ENCODE measurements at places on chromosomes 12 and 14. TPM values are rescaled to one million over a fixed set of nuclear protein-coding genes. Genes with fewer than 3 reads are reported as not detected.

Gene KCNJ8
- total RNA-seq: not detected

- peaks cover 4% of the 10 kb centered on the region for H3K4me1 ChIP-seq
- H3K4me3 ChIP-seq: no peak overlapping the region
- no peak for DNase-seq
- no peaks in the 10 kb centered on the region for H3K36me3 ChIP-seq
Observed at GRCh38 chr12:15708396-15709076, 80.7 kb downstream of the EPS8 start.

DNA sequence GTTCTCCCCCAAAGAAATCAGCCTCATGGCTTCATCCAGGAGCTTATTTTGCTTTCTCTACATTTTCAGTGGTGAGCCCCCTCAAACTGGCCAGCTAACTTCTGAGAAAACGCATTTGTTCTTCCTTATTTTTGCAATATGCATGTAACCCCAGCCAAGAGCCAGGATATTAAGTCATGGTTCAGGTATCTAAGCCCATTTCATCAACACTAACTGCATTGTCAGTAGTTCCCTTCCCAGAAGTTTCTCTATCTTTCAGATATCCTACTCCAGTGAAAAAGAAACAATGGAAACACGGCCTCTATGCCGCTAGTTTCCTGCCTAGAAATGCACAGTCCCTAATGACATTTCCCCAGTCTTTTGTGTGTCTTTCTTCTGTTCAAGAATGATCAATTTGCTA lies 102.8 kb upstream of the RASSF8 start:
- no peak overlapping the region for H3K4me3 ChIP-seq
- no peak for DNase-seq
- peaks cover 3% of the 10 kb centered on the region for H3K27me3 ChIP-seq
- peaks cover 4% of the 10 kb centered on the region for H3K4me1 ChIP-seq
- no peaks in the 10 kb centered on the region for H3K36me3 ChIP-seq
- H3K27ac ChIP-seq: no peak overlapping the region

- H3K4me3 ChIP-seq: peak overlapping the region; percentile 2
- peaks cover 95% of the 10 kb centered on the region for H3K36me3 ChIP-seq
- peak overlapping the region; percentile 80 for H3K27ac ChIP-seq
- no peaks in the 10 kb centered on the region for H3K27me3 ChIP-seq
Observed at GRCh38 chr12:4286771-4287317, 13.3 kb downstream of the CCND2 start.

DNA sequence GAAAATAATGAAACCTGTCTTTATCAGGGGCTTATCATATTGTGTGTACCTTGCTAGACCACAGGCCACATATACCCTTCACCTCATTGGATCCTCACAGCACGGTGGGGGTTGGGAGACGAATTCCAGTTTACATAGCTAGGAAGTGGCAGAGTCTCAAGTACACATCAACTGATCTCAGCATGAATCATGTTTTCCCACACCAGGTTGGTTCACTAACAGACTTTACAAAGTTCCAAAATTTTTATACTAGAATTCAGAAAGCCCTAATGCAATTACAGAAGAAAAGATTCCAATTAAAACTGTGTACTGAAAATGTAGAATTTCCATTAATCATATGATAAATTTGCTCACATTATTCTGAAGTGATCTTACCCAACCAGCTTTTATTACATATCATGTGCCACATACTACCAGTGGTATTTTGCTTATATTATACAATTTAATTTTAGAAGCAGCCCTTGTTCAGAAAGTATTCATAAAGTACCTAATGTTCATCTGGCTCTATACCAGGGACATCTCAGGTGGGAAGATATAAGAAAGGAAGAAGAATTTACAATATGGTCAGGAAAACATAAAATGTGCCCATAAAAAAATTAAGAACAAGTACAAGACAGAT lies 196.2 kb downstream of the ITPR2 start:
- no peaks in the 10 kb centered on the region for H3K4me1 ChIP-seq
- peaks cover 12% of the 10 kb centered on the region for H3K36me3 ChIP-seq
- no peaks in the 10 kb centered on the region for H3K27me3 ChIP-seq
- H3K4me3 ChIP-seq: no peak overlapping the region
- peak; percentile 41 for DNase-seq

DNA sequence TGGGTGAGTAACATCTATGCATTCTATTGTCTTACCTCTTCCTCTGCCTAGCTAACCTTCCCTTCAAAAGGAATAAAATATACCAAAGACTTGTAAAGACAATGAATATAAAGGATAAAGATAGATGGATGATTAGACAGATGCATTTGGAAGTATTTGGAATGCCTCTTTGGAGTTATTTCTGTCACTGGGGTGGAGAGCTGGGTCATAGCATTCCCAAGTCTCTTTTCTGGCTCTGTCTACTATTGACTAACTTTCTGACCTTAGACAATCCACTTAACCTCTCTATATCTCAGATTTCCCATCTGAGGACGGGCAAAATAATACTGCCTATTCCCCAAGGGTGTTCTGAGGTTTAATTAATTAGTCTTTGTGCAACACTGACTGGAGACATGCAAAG lies 517.4 kb downstream of the DIO2 start:
- no peak overlapping the region for H3K4me3 ChIP-seq
- H3K27me3 ChIP-seq: no peaks in the 10 kb centered on the region
- no peak overlapping the region for H3K27ac ChIP-seq
- no peak for DNase-seq
- H3K4me1 ChIP-seq: no peaks in the 10 kb centered on the region

- no peaks in the 10 kb centered on the region for H3K4me1 ChIP-seq
- H3K27ac ChIP-seq: no peak overlapping the region
- H3K27me3 ChIP-seq: peaks cover 10% of the 10 kb centered on the region
- no peak for DNase-seq
- no peak overlapping the region for H3K4me3 ChIP-seq
Observed at GRCh38 chr12:75579552-75579951, 68.1 kb upstream of the KRR1 start.

DNA sequence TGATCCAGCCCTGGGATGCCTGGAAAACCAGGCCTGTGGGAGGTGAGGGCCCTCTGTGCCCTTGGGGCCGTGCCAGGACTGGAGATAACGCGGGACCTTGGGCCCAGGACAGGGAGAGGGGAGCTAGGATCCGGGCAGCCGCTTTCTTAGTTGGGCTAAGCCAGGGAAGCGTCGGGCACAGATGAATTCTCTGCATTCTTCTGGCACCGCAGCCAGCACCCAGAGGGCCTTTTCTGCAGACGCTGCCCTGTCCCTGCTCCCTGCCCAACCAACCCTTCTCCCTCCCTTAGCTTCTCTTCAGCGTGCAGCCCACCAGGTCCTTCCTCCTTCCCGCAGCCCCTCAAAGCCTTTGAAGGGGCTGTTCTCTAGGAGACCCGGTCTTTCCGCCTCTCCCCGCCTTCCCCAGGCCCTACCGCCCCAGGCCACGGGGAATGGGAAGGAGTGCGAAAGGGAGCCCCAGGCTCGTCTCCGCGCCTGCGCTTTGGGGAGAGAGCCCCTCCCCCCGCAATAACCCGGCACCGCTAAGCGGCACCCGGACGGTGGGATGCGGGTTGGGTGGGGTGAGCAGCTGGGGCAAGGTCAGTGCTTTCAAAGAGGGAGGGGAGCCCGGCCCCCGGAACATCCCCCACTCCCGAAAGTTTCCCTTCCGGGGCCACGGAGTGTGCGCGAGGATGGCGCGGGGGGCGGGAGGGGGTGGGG lies 663 bp downstream of the NCKAP5L start:
- peaks cover 2% of the 10 kb centered on the region for H3K36me3 ChIP-seq
- peaks cover 15% of the 10 kb centered on the region for H3K27me3 ChIP-seq
- peak overlapping the region; percentile 100 for H3K4me3 ChIP-seq
- peak; percentile 81 for DNase-seq
- no peak overlapping the region for H3K27ac ChIP-seq

DNA sequence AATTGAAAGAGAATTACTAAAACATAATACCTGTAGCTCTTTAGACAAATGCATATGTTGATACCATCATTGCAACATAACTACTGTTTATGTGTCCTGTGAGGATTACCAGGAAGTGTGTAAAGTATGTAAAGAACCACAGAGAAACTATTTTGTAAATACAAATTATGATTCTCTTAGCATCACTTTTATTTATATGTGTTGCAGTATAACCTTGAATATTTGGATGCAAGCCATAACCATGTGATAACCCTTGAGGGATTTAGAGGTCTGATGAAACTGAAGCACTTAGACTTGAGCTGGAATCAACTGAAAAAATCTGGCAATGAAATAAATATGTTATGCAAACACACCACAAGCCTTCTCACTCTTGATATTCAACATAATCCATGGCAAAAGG lies 77.5 kb downstream of the LRRC9 start:
- no peaks in the 10 kb centered on the region for H3K36me3 ChIP-seq
- H3K4me3 ChIP-seq: no peak overlapping the region
- DNase-seq: no peak
- peaks cover 2% of the 10 kb centered on the region for H3K27me3 ChIP-seq

DNA sequence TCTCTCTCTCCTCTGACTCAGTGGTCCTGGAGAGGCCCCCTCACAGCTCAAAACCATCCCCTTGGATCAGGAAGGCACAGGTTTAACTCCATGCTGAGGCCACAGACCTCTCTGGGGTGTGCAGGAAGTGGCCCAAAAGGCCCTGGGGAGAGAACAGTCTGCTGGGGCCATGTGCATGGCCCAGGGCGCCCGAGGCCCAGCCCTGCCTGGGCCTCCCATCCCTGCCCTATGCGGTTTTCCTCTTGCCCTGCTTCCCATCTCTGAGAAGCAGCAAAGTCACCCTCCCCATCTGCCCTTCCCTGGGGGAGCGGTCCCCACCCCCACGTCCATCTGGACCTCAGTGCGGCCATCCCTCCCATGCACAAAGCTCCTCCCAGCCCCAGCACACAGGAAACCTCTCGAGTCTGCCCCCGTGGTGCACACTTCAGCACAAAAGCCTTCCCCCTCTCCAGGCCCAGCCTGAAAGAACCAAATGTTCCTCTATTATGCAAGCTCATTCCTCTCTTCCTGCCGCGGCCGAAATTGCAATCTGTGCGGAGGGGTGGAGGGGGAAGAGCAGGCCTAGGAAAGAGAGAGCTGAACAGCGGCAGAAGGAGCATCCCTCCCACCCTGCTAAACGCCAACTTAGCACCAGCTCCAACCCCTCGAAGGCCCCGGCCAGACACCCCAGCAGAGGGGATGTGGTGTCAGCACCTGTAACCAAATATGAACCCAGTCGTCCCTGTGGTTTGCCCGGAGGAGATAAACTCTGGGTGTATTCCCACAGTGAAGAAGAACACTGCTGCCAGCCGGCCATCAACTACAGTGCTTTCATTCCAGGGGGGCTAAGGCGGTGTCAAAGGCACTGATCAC lies 108.5 kb downstream of the SCARB1 start:
- no peak for DNase-seq
- peaks cover 1% of the 10 kb centered on the region for H3K36me3 ChIP-seq
- H3K27ac ChIP-seq: no peak overlapping the region
- peaks cover 6% of the 10 kb centered on the region for H3K4me1 ChIP-seq

- no peaks in the 10 kb centered on the region for H3K27me3 ChIP-seq
- H3K27ac ChIP-seq: no peak overlapping the region
- no peaks in the 10 kb centered on the region for H3K4me1 ChIP-seq
- no peak overlapping the region for H3K4me3 ChIP-seq
Observed at GRCh38 chr14:37972941-37973887, 234.5 kb upstream of the SSTR1 start.

- H3K27ac ChIP-seq: no peak overlapping the region
- no peaks in the 10 kb centered on the region for H3K27me3 ChIP-seq
- H3K4me3 ChIP-seq: no peak overlapping the region
- no peaks in the 10 kb centered on the region for H3K36me3 ChIP-seq
Observed at GRCh38 chr14:88775532-88775931, 17.2 kb downstream of the EML5 start.

DNA sequence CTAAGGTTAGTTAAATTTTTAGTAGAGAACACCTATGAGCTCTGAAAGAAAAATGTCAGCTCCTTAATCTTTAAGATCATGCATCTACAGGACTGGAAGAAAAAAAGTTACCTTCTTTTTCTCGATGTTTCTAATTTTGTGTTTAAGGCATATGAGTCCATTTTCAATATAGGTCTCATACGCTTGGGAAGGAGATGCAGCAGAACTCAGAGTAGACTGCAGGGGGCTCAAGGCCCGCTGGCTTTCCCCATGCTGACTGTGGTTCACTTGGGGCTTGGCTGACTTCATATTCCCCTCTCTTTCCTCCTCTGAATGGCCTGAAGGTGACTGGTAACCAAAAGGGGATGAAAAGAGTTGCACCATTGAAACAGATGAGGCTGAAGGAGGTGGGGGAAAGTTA lies 1.5 kb downstream of the CAPRIN2 start:
- no peak overlapping the region for H3K27ac ChIP-seq
- peaks cover 6% of the 10 kb centered on the region for H3K27me3 ChIP-seq
- peak; percentile 65 for DNase-seq

Gene GALNT8
- total RNA-seq: 0.82 TPM

All from activated CD4-positive, alpha-beta T cell treated with anti-CD3 and anti-CD28 coated beads, Interleukin-2, amount 10 ng/mL, durations not matched to agents 24 days and 14 days (primary cell).